ENCODE measurements at places on chromosomes 5 and 9. TPM values are rescaled to one million over a fixed set of nuclear protein-coding genes. Genes with fewer than 3 reads are reported as not detected.

GRCh38 chr9:94584555-94584954 is 9.1 kb downstream of the FBP2 start:
- no peak for DNase-seq

GRCh38 chr9:68515326-68516017 is 25.2 kb downstream of the TMEM252 start:
- no peak for DNase-seq

GRCh38 chr9:84718476-84718875 is 48.9 kb downstream of the NTRK2 start:
- DNase-seq, result no peak

- no peak for DNase-seq
Observed at GRCh38 chr9:33881635-33882034, 64.7 kb downstream of the UBE2R2 start.

GRCh38 chr5:62614355-62614754 is 35.7 kb downstream of the LRRC70 start:
- DNase-seq, result no peak

GRCh38 chr9:93670208-93671019 is 94.0 kb downstream of the PHF2 start:
- peak; percentile 3 for DNase-seq

DNA sequence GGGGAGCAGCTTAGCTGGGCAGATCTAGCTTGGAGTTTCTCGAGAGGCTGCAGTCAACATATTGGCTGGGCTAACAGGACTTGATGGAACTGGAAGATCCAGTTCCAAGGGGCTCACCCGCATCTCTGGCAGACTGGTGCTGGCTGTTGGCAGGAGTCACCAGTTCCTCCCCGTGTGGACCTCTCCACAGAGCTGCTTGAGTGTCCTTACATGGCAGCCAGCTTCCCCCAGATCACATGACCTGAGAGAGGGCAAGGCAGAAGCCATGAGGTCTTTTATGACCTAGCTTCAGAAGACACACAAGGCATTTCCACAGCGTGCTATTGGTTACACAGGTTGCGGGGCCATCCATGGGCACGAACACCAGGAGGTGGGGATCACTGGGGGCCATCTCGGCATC is 26.4 kb upstream of the RXRA start:
- no peak for DNase-seq

DNA sequence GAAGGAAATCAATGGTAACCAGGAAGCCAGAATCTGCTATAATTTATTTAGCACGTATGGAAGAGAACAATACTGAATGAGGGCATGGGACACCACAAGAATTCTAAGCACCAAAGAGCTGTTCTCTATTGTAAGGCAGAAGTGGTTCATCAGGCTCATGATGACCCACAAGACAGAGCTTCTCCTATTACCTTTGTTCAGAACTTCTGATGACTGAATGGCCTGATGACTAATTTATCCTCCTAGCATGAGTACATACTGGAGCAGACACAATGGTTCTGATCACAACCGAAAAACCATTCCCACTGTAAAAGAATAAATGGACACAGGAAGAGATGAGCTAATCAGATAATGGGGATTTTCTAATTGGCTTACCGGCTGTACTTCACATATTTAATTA is 329.8 kb upstream of the PDE4D start:
- DNase-seq, result no peak

GRCh38 chr5:93422652-93423280 is 158.3 kb downstream of the NR2F1-AS1 start:
- no peak for DNase-seq

GRCh38 chr9:89659891-89660685 is 55.3 kb downstream of the GADD45G start:
- no peak for DNase-seq

DNA sequence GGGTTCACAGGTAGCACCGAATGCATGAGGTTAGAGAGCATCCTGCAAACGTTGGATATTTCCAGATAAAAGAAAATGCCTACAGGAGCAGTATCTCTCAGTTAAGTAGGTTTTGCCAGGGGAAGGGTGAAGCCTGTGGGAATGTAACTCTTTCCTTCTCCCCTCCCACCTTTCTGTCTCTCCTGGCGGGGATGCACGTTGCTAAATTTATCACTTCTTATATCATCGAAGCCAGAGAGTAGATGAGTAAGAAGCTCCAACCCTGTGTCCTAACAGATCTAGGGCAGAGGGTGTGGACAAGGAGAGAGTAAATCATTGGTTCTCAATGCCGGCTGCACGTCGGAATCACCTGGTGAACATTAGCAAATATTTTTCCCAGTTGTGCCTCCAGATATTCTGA is 457.5 kb downstream of the ENC1 start:
- DNase-seq, result no peak

- DNase-seq, result no peak
Observed at GRCh38 chr9:21527579-21527978, 45.5 kb upstream of the IFNE start.

GRCh38 chr5:105677291-105677690 is 1993.4 kb downstream of the EFNA5 start:
- no peak for DNase-seq

DNA sequence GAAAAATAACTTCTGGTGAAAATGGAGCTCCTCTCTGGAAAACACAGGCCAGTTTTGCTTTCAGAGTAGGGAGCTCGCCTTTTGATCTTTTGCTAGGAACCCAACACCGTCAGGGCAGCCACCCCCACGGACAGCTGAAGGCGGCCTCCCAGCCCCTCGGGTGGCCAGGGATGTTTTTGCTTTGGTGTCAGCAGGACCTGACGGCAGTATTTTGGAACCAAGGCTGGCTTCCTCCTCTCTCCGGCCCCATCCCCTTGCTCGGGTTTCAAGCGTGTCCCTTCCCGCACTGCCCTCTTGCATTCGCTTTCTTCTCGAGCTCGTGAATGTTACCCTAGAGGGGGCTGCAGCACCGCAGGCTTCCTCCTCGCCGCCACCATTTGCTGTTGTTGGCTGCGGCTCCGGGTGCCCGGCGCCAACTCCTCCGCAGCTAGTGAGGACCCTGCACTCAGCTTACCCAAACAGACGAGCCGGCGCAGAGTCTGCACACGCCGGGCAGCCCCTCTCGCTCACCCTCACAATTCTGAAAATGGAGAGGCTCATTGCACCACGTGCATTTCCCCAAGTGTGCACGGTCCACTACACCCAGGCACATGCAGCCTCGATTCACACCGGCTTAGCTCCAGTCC is 35.5 kb upstream of the ADAMTSL1 start:
- DNase-seq, result no peak

GRCh38 chr5:137712139-137712667 is 23.7 kb downstream of the KLHL3 start:
- no peak for DNase-seq

DNA sequence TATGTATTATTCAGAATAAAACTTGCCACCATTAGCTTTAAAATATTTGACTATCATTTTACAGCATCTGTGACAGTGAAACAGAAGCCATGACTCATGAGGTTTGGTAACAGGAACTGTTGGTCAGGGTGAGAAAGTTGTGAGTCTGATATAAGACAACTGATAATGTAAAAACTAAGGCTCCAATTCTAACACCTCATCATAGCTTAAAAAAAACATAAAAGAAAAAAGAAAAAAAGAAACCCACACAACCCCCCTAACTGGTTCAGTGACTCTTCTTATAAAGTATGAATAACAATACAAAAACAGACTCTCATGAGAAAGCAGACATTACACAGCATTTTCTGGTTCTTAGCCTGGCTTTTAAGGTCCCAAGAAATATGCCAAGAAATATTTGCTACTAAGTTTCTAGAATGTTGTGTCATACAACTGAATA is 85.8 kb downstream of the MRPS27 start:
- DNase-seq, result no peak

Gene MAMDC4
- total RNA-seq, result 3.4 TPM

Gene PCDHGB6
- 0.20 TPM for total RNA-seq

Gene CRAT
- total RNA-seq, result 23.3 TPM

Gene GZMA
- total RNA-seq, result 11.3 TPM

Gene KIF12
- total RNA-seq, result not detected
